ENCODE measurements at places on chromosomes 16 and 17.

DNA sequence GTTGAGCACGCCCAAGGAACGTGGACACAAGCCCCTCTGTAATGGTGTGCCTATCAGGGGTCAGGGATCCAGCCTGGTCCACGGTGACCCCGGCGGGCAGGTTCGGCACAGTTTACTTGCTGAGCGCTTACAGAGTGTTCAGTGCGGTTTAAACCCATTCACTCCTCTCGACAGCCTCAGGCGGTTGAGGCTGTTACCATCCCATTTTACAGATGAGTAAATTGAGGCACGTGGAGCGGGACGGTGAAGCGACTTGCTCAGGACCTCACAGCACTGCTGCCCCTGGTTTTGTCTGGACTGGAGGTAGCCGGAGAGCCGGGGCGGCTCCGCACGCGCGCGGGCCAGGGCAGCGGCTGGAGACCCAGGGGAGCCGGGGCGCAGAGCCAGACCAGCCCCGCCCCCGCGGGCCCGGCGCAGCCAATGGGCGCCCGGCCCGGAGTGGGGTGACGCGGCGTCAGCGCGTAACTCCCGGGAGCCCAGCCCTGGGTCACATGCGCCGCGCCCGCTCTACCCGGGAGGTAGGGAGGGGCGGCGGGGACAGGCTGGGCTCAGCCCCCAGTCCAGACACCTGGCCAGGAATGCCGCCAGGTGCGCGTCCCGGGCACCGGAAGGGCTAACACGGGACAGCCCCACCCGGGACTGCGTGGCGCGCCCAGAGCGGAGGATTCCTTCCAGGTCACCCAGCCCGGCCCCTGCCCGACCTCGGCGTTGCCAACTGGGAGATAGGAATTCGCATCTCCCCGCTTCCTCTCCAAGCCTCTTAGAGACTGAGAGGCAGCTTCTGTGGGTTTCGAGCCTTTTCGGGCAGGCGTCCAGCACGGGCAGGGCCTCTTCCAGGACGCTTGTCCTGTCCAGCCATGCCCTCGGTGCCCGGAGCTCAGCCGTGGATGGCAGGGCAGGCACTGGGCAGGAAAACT is 3.3 kb upstream of the SREBF1 start:
- DNase-seq, result peak; percentile 68

GRCh38 chr17:80931421-80932265 is 60.0 kb upstream of the CHMP6 start:
- DNase-seq, result peak; percentile 20

- DNase-seq, result no peak
Observed at GRCh38 chr17:59790910-59791309, 83.5 kb downstream of the VMP1 start.

GRCh38 chr17:70109497-70109896 is 34.5 kb downstream of the KCNJ16 start:
- DNase-seq, result no peak

GRCh38 chr16:22664132-22664531 is 149.8 kb upstream of the HS3ST2 start:
- DNase-seq, result no peak

- DNase-seq, result no peak
Observed at GRCh38 chr16:6964679-6965078, 368.0 kb upstream of the RBFOX1 start.

- no peak for DNase-seq
Observed at GRCh38 chr17:52105591-52105990, 52.9 kb downstream of the CA10 start.

DNA sequence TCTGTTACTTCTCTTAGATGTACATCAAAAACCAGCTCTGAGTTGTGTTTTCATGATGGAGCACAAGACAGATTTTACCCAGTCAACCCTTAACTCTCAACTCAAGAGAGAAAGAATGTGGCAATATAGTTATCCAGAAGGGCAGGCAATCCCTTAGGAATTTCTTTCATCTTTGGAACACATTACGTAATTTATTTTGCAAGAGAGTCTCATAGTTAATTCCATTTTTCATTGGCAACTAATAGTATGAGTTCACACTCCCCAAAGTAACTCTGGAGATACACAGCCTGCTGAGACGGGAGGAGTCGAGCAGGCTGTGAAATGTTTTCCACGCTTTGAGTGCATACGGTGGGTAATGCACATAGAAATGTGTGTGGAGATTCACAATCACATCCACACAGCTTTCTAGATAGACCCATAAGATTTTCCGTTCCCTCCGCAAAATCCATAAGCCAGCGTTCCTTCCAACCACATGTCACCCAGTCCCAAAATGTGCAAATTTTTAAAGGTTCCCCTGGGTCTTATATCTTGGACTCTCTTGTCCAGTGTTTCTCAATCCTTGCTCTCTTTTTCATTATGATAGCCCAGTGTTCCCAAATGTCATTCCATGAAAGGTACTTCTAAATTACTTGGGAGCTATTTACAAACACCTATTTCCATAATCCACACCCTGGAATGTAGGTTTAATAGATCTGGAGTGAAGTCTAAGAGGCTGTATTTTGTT is 8.4 kb upstream of the CDRT4 start:
- no peak for DNase-seq

DNA sequence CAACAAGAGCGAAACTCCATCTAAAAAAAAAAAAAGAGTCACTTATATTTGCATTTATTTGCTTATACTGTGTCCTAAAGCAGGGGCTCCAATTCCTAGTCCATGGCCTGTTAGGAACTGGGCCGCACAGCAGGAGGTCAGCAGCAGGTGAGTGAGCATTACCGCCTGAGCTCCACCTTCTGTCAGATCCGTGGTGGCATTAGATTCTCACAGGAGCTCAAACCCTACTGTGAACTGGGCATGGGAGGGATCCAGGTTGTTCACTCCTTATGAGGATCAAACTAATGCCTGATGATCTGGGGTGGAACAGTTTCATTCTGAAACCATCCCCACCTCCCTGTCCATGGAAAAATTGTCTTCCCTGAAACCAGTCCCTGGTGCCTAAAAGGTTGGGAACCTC is 24.9 kb downstream of the ITGB3 start:
- no peak for DNase-seq

DNA sequence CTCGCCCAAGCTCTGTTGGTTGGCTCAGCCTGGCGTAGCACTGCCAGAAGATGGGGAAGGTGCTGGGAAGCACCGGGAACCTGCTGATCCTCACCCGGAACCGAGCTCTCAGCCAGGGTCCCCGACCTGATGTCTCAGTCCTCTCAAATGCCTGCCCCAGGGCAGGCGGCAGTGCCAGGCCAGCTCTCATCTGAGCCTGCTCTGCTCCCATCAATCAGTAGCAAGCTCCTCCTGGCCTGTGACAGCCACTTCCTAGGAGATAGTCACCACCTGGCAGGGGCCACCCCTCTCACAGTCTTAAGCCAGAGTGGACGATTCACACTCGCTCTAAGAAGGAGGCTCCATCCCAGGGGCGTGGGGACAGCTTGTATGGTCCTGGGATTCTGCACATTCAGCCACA is 62.0 kb downstream of the ENGASE start:
- DNase-seq, result no peak

- DNase-seq, result no peak
Observed at GRCh38 chr17:2181206-2181896, 122.2 kb downstream of the SMG6 start.

- no peak for DNase-seq
Observed at GRCh38 chr17:337866-338265, 14.7 kb downstream of the RPH3AL start.

DNA sequence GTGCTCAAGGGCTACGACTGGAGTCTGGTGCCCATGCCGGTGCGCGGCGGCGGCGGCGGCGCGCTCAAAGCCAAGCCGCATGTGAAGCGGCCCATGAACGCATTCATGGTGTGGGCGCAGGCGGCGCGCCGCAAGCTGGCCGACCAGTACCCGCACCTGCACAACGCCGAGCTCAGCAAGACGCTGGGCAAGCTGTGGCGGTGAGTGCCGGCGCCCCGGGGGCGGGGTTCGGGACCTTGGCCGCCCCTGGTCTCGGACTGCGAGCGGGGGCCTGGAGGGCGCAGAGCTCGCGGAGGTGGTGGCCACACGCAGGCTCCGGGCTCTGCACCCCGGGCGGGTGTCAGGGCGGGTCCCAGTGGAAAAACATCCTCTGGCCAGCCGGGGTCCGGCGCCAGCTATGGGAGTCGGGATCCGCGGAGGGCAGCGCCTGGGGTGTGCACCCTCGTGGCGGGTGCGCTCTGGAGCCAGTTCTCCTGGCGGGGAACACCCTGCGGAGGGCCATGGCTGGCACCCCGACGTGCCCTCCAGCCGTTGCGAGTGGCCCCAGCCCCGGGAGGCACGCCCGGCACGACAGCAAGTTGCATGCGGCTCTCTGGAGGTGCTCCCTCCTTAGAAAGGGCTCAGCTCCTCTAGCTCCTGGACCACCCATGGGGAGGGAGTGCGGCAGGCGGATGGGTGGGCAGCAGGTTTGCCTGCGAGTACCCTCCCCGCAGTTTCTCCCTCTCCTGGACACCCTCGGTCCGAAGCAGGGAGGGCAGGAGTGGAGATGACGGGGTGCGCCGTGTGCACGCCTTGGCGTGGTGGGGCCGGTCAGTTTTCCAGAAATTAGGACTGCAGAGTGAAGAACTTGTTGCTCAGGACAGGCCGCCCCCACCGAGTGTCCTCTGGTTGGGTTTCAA is 824 bp downstream of the SOX8 start:
- DNase-seq, result peak; percentile 59

DNA sequence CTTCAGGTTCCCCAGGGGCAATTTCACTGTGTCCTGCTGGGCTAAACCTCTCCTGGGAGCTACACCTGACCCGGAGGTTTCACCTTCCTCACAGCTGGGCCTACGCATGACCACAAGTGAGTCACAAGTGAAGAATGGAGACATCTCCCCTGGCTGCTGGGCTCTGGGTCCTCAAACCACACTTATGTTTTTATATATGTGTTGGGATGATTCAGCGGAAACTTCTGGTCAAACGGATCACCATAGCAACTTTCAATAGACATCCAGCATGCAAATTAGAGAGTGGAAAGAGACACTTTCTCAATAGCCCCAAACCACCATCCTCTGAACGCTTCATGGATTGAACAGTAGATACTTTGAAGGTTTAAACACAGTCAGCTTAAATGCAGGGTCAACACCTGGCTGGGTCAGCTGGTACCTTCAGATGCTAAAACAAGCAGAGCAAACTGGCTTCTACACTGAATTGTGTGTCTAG is 28.0 kb upstream of the MAF start:
- DNase-seq, result no peak

- DNase-seq, result no peak
Observed at GRCh38 chr17:2701161-2701995, 10.2 kb downstream of the CLUH start.

GRCh38 chr17:54736573-54736972 is 164.1 kb upstream of the TOM1L1 start:
- no peak for DNase-seq

DNA sequence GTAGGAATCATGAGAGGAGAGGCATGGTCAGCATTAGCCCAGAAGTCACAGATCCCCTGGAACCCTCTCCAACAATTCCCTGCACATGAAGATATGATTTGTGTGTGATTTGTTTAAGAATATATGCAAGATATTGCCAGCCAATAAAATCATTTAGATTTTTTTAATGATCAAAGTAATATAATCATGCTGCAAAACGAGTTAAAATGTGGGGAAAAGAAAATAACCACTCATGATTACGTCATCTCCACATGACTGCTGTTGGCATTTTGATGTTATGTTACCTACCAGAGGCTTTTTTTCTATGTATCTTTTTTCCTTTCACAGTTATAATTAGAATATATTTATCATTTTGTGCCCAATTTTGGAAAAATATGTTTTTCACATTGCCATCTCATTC is 22.4 kb downstream of the SLC35G3 start:
- no peak for DNase-seq

- DNase-seq, result no peak
Observed at GRCh38 chr17:68432086-68432864, 25.0 kb downstream of the WIPI1 start.

DNA sequence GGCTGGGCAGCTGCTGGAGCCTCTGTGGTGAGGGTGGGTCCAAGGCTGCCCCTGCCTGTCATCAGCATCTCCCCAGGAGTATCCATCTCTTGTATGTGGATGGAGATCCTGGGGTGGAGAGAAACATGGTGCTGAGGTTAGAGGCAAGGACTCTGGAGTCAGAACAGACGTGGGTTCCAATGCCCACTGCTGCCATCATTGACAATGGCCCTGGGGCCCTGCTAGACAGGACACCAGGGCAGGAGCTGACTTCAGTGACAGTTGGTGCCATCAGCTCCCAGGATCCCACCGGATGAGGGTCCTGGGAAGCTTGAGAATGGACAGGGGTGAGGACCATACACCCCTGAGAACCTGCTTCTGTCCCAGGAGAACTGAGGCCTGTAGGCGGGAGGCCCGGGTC is 15.6 kb downstream of the MYLK3 start:
- DNase-seq, result no peak

DNA sequence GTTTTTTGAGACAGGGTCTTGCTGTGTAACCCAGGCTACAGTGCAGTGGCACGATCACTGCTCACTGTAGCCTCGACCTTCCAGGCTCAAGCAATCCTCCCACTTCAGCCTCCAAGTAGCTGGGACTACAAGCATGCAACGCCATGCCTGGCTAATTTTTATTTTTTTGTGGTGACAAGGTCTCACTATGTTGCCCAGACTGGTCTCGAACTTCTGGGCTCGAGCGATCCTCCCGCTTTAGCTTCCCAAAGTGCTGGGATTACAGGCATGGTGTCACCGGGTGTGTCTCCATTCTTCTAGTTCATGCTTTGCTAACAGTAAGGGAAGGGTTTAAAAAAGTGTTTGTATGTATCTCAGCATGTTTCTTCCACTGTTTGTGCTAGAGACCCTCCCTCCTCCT is 101.8 kb downstream of the HIC1 start:
- no peak for DNase-seq

GRCh38 chr17:81008140-81008539 is 16.5 kb downstream of the CHMP6 start:
- DNase-seq, result no peak

All from NCI-H1417 (cell line).